ENCODE measurements at places on chromosomes 6 and 20.
A peak's percentile ranks its signal among the peaks of the same experiment; 100 is the strongest.

GRCh38 chr20:61761453-61762166 lies 304.1 kb downstream of the TAF4 start:
- peak; percentile 36 for DNase-seq

DNA sequence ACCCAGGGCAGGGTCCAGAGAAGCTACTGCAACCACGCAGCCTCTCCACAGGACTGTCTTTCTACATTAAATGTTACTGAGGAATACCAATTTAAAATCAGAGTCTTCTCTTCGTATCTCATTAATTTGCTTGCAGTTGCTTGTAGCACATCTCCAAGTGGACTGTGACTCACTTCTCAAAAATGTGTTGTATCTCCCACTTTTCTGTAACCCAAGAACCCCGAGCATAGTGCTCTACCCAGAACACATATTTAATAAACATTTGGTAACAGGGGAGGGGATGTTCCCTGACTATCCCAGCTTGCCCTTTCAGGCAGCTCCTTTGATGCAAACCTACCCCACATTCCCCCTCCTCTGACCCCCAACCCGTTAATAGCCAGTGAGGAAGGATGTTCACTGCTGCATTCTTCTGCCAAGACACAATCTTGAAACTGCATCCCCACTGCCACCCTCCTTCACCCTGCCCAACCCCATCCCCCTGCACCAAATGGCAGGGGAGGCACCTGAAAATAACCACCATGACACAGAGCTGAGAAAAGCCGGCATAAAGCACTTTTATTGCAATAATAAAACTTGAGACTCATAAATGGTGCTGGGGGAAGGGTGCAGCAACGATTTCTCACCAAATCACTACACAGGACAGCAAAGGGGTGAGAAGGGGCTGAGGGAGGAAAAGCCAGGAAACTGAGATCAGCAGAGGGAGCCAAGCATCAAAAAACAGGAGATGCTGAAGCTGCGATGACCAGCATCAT lies 24.2 kb downstream of the FKBP1A start:
- DNase-seq, result no peak

DNA sequence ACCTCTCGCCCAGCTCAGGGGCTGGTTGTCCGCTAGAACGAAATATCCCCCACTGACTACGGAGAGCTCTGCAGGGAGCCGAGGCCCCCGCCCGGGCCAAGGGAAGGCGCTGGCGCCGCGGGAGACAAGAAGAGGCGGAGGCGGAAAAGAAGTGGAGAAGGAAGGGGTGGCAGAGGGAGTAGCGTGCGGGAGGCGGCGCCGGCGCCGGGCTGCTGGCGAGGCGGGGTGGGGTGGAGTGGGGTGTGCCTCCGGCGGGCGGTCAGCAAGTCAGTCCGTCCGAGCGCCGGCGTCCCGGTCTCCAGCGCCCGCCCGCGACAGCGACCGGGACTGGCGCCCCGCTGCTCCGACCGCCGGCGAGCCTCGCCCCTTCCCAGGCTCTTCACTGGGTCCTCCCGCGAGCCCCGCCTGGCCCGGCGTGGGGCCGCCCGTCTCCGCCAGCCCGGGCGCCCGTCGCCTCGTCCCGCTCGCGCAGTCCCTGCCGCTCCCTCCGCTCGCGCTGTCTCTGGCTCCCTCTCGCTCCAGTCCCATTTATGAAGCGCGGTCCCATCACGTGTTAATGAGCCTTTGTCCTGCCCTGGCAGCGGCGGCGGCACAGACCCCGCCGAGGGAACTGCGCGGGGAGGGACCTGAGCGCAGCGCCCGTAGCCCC lies at the start of gene CNR1:
TSS of gene CNR1 (minus strand) at position 504 of the 649 bp plus-strand sequence. CDS start 21,073 bp downstream, outside the sequence.
- no peak for DNase-seq

- no peak for DNase-seq
Measured at GRCh38 chr6:26006086-26006939, 43.7 kb downstream of the TRIM38 start.

DNA sequence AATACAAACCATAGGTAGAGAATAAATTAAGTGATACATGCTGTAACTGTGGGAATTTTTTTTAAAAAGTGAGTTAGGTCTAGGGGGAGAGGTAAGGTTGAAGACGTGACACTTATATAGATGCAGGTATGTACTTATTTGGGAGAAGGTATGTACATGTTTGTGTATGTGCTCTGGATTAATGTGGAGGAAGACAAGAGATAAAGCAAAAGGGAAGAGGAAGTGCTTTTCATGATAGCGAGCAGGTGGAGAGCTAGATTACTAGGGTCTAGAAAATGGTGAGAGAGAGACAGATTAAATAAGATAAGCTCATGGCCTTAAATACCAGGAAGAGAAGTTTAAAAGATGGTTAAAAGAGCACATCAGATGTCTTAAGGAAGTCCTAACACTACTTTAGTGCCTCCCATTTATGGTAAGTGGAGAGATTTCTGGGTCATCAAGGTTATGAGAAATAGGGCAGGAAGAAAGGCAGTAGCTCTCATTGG lies 92.5 kb downstream of the MAN1A1 start:
- no peak for DNase-seq

- no peak for DNase-seq
Measured at GRCh38 chr6:164929408-164929977, 379.9 kb downstream of the C6orf118 start.

DNA sequence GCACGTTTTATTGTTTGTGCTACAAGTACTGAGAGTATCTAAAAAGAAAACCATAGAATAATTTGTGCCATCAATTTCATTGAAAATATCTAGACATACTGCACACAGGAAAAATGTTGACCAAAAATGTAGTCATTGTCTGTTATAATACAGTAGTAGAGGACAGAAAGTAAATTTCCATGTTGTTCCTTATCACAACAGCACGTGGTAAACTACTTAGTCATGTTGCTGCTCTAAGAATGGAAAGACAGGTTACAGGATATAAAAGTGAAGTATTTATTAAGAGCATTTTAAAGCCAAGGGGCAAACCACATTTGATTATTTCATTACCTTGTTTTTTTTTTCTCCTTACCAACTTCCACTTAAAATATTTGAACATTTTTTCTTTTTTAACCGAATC lies 89.0 kb upstream of the CEP85L start:
- no peak for DNase-seq

- no peak for DNase-seq
Measured at GRCh38 chr20:47703748-47704147, 81.5 kb downstream of the SULF2 start.

- DNase-seq, result no peak
Measured at GRCh38 chr6:169472786-169473416, 219.3 kb upstream of the THBS2 start.

GRCh38 chr6:32298632-32299336 lies 72.9 kb downstream of the TSBP1 start:
- DNase-seq, result no peak

DNA sequence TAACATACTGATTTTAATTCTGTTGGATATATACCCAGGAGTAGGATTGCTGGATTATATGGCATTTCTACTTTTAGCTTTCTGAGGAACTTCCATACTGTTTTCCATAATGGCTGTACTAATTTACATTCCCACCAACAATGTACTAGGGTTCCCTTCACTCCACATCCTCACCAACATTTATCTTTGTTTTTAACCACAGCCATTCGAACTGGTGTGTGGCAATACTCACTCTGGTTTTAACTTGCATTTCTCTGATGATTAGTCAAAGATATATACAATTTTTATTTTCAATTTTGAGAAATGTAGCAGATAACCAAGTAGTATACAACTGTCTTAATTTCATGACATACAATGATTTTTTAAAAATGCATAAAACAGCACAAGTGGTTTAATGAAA lies 30.3 kb upstream of the ADGRG6 start:
- no peak for DNase-seq

GRCh38 chr6:44535446-44535845 lies 147.9 kb downstream of the CDC5L start:
- DNase-seq, result no peak

GRCh38 chr6:157500022-157500421 lies 119.0 kb downstream of the ZDHHC14 start:
- DNase-seq, result no peak

- DNase-seq, result no peak
Measured at GRCh38 chr6:28011722-28012121, 54.7 kb downstream of the OR2B6 start.

DNA sequence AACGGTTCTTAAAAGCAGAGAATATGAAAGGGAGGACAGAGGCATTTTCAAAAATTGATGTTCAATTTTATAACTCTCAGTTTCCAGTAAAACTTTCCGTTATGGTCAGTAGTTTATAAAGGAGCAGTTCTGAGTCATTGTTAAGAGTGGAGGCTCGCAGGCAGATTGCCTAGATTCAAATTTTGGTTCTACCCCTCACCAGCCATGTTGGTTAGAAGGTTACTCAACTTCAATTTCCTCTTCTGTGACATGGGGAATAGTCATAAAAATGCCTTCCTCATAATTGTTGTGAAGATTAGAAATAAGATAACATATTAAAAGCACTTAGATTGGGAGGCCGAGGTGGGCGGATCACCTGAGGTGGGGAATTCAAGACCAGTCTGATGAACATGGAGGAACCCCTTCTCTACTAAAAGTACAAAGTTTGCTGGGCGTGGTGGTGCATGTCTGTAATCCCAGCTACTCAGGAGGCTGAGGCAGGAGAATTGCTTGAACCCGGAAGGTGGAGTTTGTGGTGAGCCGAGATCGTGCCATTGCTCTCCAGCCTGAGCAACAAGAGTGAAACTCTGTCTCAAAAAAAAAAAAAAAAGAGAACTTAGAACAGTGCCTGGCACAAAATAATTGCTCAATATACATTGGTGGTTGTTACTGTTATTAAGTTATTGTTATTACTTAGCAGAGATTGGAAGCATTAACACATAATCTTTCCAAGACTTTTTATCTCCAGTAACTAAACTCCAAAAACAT lies 348.9 kb downstream of the NRN1 start:
- DNase-seq, result no peak

GRCh38 chr20:62946918-62947317 lies 5.6 kb upstream of the SLC17A9 start:
- no peak for DNase-seq

- DNase-seq, result no peak
Measured at GRCh38 chr20:59923514-59923913, 9.9 kb downstream of the SYCP2 start.

DNA sequence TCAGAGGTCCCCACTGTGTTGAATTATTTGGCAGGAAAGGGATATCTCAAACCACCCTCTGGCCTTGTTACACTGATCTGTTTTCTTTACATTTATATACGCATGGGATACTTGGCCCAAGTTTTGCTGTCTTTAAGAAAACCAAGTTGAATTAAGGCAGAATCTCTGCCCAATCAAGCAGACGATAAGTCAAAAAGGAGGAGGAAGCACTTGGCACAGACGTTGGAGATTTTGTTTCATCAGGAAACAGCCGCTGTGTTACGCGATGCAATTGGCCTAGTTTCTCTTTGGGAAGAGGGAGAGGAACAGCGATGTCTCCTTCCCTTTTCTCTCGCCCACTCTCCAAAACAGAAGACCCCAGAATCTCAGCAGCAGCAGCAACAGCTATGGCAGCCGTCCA lies 20.2 kb upstream of the NAA20 start:
- DNase-seq, result no peak

DNA sequence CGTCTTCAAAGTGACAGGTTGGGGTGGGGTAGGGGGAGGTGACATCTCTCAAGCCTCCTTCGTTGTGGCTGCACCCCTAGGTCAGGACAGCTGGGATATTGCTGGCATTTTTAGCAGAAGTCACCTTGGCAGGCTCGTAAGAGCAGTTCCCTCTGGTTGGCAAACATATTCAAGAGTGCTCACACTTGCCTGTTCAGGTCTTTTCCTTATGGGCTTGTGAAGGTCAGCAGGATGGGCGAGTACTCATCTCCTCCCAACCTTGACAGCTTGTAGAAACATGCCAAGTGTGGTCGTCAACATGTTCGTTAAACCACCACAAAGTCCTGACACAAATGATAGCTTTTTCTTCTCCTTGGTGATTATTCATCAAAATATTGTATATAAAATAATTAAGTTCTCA lies 113.6 kb downstream of the HDGFL1 start:
- no peak for DNase-seq

DNA sequence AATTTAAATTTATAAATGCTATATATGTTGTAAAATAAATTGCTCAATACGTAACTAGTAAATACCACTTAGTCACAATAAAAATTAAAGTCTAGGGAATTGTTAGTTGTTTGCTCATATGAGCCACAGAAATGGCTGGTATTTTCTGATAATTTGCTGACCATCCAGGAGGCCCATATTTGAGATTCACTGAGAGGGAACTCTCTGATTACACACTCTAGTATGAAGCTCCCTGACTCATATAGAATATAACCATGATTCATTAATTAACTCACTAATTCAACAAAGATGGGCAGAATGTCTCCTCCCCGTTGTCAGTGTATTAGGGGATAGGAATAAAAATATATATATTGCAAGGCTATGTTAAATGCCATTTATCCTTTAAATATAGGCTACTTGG lies 46.6 kb upstream of the TMEM30A start:
- DNase-seq, result no peak

GRCh38 chr20:52426856-52427255 lies 235.3 kb upstream of the ZFP64 start:
- DNase-seq, result no peak

- DNase-seq, result no peak
Measured at GRCh38 chr6:54390362-54390761, 82.1 kb downstream of the TINAG start.

GRCh38 chr6:130447374-130447773 lies 81.6 kb downstream of the TMEM200A start:
- DNase-seq, result no peak

- DNase-seq, result no peak
Measured at GRCh38 chr6:113464960-113465359, 392.2 kb upstream of the MARCKS start.

- peak; percentile 67 for DNase-seq
Measured at GRCh38 chr20:58870293-58871014, 17.9 kb downstream of the GNAS start.

DNA sequence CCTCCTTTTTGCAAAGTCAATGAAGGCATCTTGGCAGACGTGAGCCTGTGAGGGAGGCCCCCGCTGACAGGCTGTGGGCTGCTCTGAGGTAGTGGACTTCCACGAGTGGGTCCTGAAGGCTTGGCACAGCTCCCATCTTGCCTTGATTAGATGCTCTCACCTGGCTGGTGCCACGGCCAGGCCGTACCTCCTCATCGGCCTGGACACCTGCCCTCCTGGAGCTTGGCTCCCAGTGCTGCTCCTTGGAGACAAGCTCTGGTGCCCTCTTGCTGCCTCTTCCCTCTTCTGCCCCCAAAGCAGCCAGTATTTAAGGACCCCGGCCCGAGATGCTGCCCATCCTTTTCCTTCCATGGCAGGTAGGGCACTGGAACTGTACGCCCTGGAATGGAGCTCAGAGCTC lies 93.5 kb downstream of the ERMARD start:
- no peak for DNase-seq

DNA sequence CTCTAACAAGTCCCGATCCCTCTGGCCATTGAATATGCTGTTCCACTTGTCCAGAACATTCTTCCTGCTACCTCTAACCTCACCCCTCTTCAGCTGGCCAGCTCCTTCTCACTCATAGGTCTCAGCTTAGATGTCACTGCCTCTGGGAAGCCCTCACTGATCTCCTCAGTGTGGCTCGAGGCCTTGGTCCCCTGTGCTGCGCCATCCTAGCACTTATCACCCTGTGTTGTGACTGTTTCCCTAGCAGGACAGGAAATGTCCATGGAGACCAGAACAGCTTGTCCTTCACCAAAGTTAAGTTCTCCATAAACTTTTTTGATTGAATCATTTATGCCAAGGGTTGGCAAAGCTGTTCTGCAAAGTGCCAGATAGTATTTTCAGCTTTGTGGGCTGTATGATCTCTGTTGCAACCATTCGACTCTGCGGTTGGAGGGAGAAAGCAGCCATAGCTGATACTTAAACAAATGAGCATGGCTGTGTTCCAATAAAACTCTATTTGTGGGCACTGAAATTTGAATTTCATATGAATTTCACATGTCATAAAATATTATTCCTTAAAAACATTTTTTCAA lies 6.5 kb upstream of the BNIP5 start:
- DNase-seq, result no peak
